ENCODE measurements at places on chromosomes 5 and 9.

DNA sequence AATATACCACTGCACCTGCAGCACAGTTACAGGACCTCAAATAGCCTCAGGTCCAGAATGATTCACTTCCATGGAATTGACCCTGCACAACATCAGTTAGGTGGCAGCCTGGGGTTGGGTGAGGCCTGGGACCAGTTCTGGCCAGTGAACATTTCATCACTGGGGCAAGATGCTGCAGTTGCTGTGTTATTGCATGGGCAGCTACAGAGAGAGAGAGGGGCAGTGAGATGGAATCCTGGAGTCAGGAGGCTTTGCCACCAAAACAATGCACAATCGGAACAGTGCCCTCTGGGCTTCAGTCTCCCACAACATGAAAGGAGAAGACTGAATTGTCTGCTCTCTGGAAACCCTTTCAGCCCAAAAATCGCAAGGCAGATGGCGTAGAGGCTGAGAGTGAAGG lies 51.8 kb downstream of the SH3TC2 start:
- no peak for DNase-seq

DNA sequence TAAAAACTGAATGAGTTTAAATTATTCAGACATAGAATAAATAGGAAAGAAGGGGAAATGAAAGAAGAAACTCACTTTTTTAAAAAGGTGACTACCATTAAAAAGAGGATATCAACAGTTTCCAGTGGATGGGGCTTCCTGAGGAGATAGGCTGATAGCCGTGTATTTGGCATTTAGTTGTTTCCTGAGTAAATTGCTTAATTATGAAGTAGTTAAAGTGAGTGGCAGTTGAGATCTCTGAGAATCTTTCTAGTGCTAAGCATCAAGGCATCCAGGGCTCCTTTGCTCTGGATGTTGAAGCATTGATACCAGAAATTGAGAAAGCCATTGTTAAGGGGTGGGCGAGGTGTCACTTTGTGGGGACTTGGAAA lies 2.7 kb downstream of the TNFAIP8 start:
- no peak for DNase-seq

DNA sequence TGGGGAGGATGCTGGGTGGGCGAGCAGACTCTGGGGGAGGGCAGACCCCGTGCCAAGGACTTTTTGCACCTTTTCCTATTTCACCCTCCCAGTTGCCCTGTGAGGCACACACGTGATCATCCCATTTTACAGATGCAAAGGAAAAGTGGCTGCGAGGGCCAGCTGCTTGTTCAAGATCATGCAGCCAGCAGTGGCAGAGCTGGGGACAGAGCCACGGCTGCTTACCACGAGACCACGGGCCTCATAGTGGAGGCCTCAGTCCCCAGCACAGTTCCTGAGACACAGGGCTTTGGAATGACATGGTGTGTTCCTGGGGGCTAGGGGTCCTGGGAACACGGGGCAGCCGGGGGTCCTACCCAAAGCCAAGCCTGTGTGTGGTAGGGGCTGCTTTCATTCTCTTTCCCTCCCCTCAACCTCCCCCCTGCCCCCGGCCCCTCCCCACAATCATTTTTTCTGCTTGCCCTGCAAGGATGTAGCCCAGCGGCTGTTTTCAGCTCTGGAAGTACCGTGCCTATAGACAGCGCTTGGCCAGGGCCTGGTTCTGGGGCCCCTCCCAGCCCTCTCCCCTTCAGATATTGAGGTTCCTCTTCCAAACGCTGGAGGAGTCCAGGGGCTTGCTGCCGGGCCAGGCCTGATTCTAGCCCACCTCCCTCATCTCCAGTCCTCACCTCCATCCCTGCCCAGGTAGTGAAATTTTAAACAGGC lies 58.5 kb upstream of the IER5L start:
- no peak for DNase-seq

- no peak for DNase-seq
These were observed 5.6 kb downstream of the GNPDA1 start for GRCh38 chr5:142007237-142007544.
